Glomerular endothelial cell (primary cell): ENCODE measurements at places on chromosomes 6 and 20.

- no peak for DNase-seq
These were observed 20.2 kb downstream of the SLC9A8 start for GRCh38 chr20:49832632-49833327.

DNA sequence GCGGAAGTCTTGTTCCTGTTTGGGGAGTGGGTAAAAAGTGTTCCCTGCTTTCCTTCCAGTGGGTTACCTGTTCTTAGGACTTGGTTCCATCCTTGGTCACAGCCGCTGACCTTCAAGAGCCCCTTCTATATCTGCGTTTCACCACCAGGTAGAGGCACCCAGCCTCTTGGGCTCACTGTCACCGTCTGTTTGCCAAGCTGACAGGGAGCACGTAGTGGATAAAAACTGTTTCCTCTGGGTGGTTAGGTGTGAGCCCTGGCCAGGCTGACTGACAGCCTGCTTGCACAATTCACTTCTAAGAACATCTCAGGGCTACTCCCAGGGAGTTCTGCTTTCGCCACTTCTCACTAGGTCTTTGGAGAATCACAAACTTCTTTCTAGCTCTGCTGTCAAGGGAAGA is 1.8 kb upstream of the JPH2 start:
- DNase-seq, result no peak

GRCh38 chr6:42339991-42340401 is 111.7 kb downstream of the TRERF1 start:
- no peak for DNase-seq

DNA sequence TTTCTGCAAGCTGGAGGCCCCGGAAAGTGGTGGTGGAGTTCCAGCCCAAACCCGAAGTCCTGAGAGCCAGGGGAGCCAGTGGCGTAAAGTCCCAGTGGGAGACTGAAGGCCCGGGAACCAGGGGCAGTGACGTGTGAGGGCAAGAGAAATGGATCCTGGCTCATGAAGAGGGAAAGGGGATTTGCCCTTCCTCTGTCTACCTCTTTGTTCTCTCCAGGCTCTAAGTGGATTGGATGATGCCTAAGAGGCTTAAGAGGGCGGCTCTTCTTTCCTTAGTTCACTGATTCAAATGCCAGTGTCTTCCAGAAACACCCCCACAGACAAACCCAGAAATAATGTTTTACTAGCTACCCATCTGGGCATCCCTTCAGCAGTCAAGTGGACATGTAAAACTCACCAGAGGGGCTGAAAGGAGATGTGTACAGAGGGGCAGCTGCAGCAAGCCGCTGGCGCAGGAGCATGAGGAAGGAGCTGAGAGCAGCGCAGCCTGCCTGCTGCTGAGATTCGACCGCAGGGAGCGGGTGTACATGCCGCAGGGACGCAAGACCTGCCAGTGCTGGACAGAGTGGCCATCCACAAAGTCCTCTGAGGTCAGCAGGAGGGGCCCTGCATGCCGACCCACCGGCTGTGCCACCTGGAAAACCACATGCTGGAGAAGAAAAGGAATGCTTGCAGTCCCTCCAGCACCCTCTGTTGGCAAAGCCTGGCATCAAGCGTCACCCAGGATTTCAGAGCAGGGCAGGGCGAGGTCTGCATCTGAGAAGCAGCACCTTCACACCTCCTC is 29.5 kb downstream of the CDYL start:
- no peak for DNase-seq

- no peak for DNase-seq
These were observed 326.5 kb upstream of the RUNX2 start for GRCh38 chr6:45001663-45002062.
